Naive thymus-derived CD4-positive, alpha-beta T cell (primary cell): ENCODE measurements at places on chromosomes 13 and 19.
A peak's percentile ranks its signal among the peaks of the same experiment; 100 is the strongest.

DNA sequence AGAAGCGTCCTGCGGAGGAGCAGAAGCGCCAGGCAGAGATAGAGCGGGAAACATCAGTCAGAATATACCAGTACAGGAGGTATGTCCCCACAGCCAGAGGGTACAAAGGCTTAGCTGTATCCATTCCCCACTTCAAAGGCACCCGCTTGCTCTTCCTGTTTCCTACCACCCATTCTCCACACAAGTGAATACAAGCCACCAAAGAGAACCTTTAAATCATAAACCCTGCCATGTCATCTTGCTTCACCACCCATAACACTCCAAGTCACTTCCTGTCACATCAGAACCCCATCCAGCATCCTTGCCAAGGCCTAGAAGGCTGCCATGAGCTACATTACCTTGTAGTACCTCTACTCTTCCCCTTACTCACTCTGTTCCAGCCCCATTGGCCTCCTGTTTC, 205.8 kb downstream of the LMO7 start:
- peak; percentile 8 for DNase-seq

DNA sequence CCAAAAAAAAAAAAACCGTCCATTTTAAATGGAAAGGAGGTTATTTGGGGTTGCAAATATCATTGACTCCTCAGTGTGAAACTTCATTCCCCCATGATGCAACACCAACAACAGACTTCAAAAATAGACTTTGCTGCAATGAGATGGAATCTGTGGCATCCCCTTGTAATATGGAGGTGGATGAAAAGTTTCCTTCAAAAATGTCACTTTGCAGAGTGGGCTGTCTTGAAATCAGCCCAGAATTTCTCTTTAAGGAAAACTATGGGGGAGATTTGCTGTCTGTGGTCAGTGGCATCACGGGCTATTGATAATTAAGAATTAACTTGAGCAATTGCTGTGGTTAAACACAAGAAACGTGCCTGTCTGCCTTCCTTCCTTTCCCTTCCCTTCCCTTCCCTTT, 1.5 kb downstream of the GPR18 start:
- no peak for DNase-seq

- no peak for DNase-seq
Measured at GRCh38 chr13:95833126-95833525, 156.2 kb downstream of the DNAJC3 start.

DNA sequence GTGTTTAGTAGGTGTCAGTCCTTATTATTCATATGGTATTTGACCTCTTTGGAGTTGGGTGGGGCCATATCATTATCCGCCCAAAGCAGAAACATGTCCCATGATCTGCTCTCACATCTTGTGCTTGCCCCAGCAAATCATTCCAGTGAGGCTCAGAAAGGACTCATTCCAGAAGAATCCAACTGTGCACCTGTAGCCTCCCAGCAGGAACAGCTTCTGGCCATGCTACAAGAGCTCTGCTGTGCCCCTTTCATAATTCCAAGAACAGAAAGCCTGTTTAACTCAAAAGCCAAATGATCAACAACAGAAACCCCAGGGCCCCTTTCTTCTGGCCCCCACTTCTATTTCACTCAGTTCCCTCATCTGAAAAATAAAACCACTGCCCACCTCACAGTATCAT, 673.1 kb downstream of the DIAPH3 start:
- DNase-seq: no peak

DNA sequence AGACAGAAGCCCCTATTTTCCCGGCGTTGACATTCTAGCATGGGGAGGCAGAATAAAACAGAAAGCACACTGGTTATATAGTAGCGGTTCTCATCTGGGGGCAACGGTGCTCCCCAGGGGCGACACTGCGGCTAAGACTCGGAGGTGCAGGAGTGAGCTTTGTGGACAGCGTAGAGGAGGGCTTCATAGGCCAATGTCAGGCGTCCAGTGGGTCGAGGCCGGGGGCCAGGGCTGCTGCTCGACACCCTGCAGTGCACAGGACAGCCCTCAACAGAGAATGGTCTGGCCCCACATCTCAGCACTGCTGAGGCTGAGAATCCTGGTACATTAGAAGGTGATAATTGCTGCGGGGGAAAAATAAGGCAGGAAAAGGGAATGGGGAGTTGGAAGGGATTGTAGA, 1.5 kb downstream of the ZNF628 start:
- no peak for DNase-seq

- no peak for DNase-seq
Measured at GRCh38 chr19:23868630-23869029, 46.1 kb upstream of the ZNF726 start.
